ENCODE measurements at places on chromosomes 3 and 15.
A peak's percentile ranks its signal among the peaks of the same experiment; 100 is the strongest.

GRCh38 chr3:169945313-169945712 is 21.3 kb upstream of the SEC62 start:
- DNase-seq = peak; percentile 1

DNA sequence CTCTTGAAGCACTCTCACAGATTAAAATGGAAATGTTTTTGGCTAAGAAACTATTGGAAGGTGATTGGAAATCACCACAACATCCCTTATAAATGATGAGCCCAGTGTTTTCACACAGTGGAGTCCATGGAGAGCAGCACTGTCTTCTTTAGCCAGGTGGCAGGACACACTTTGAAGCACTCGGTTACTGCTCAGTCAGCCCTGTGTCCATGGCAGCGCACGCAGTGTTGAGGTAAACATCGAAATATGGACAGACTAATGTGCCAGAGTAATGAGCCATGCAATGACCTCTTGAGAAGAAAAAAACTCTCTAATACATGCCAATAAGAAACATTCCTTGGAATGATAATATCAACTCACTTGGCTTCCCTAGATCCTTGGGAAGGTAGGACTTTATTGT is 66.6 kb downstream of the TGFBR2 start:
- DNase-seq = no peak

DNA sequence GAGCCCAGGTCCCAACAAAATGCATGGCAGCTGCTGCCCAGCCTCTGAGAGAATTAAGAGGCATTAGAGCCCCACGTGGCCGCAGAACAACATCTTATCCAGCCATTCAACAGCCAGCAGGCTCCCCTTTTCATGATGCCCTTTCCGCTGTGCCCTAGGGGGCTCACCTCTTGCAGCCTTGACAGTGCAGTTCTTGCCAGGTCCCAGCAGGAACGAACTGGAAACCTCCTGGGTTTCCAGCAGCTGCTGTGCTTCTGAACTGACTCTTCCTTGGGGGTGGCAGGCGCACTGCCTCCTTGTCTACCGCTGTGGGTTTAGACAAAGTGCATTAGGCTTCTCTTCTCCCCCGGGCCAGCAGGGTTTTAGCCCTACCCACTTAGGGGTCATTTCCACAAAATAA is 85.2 kb downstream of the FAM174B start:
- DNase-seq = no peak

GRCh38 chr3:48708481-48708889 is 8.5 kb downstream of the IP6K2 start:
- DNase-seq = no peak

Measured in hypothalamus (tissue), 51 donors.